ENCODE measurements at places on chromosomes 1 and 21. TPM values are rescaled to one million over a fixed set of nuclear protein-coding genes. Genes with fewer than 3 reads are reported as not detected.
A peak's percentile ranks its signal among the peaks of the same experiment; 100 is the strongest.

The MTR gene
- 62.8 TPM for total RNA-seq

The SPATA1 gene
- total RNA-seq: 1.0 TPM

The ANKRD35 gene
- 0.58 TPM for total RNA-seq

The MMEL1 gene
- total RNA-seq: 1.6 TPM

The LCE2D gene
- not detected for total RNA-seq

The EDARADD gene
- 1.6 TPM for total RNA-seq

GRCh38 chr1:92747735-92748134 is 37.2 kb downstream of the EVI5 start:
- peaks cover 3% of the 10 kb centered on the region for H3K27me3 ChIP-seq
- no peak overlapping the region for H3K27ac ChIP-seq
- H3K36me3 ChIP-seq: no peaks in the 10 kb centered on the region

GRCh38 chr21:31218830-31219608 is 125.0 kb downstream of the TIAM1 start:
- peaks cover 4% of the 10 kb centered on the region for H3K36me3 ChIP-seq
- no peak for DNase-seq
- H3K27me3 ChIP-seq: no peaks in the 10 kb centered on the region
- H3K27ac ChIP-seq: no peak overlapping the region
- no peak overlapping the region for H3K4me3 ChIP-seq

- no peak for DNase-seq
- H3K4me3 ChIP-seq: no peak overlapping the region
- no peaks in the 10 kb centered on the region for H3K27me3 ChIP-seq
- H3K4me1 ChIP-seq: no peaks in the 10 kb centered on the region
- H3K27ac ChIP-seq: no peak overlapping the region
Observed at GRCh38 chr1:27057801-27058625, 45.4 kb upstream of the TENT5B start.

- H3K4me3 ChIP-seq: no peak overlapping the region
- H3K27ac ChIP-seq: peak overlapping the region; percentile 65
- DNase-seq: no peak
- H3K4me1 ChIP-seq: peaks cover 28% of the 10 kb centered on the region
Observed at GRCh38 chr1:174988986-174989385, 10.8 kb upstream of the CACYBP start.

DNA sequence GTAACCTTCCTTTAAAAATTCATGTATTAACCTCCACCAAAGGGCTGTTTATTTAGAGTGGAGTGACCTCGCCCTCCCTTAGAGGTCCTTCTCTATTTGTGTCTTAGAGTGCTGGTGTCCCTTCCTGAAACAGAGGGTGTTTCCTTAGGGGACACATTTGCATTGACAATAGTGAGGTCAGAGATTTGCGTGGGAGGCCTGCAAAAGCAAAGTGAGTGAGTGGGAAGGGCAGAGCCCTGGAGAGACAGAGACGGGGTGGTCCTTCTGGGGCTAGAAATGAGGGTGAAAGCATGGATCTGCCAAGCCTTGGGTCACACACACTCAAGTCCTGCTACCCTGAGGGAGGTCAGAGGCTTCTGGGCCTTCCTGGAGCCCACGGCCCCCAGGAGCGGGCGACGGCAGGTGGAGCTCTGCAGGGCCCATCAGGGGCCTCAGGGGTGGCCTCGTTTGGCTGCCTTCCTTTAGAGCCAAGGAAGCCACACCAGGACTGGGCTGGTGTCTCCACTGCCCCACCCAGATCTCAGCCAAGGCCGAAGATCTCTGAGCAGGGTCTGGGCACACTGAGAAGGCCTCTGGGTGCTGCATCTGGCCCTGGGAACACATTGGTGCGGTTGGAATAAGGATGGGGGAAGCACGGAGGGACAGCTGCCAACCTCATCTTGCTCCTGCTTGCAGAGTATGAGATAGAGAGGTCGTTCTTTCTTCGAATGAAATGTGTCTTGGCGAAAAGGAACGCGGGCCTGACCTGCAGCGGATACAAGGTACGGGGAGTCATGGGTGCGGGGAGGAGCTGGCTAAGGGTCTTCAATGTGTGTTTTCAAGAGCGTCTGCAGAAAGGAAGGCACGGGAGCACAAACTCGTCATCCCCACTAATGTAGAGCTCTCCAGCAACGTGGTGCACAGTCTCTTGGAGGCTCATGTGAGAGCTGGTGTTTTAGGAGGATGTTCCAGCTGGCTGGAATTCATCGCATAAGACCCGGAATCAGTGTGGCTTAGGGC is 23.8 kb downstream of the SIM2 start:
- DNase-seq: no peak
- H3K4me3 ChIP-seq: no peak overlapping the region
- H3K27me3 ChIP-seq: peaks cover 24% of the 10 kb centered on the region

DNA sequence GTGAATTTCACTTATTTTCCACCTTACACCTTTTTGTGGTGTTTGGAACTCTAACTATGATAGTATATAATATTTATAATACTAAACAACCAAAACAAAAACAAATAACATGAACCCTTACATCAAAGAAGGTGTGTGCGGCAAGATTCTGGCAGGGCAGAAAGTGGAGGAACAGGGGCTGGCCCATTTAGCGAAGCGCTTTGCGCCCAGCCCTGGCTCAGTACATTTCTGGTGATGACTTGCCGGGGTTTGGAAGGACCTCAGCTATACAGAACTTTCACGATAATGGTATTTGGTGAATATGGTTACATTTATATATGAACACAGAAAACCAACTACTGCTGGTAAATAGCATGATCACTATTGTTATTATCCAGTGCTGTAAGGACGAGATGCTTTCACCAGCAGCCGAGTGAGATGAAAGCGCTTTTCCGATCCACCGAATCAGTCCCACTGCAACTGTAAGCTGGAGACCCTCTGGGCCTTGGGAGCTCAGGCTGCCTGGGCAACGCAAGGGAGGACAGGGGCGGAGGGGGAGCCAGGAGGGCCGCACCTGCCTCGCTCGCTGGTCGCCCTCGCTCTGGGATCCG is 63.9 kb downstream of the CD247 start:
- peaks cover 32% of the 10 kb centered on the region for H3K36me3 ChIP-seq
- H3K4me3 ChIP-seq: peak overlapping the region; percentile 78
- no peak for DNase-seq
- H3K27me3 ChIP-seq: no peaks in the 10 kb centered on the region

- H3K36me3 ChIP-seq: peaks cover 11% of the 10 kb centered on the region
- no peak overlapping the region for H3K4me3 ChIP-seq
- H3K27me3 ChIP-seq: no peaks in the 10 kb centered on the region
- DNase-seq: no peak
- H3K4me1 ChIP-seq: no peaks in the 10 kb centered on the region
Observed at GRCh38 chr1:74714429-74715235, 18.2 kb downstream of the CRYZ start.

DNA sequence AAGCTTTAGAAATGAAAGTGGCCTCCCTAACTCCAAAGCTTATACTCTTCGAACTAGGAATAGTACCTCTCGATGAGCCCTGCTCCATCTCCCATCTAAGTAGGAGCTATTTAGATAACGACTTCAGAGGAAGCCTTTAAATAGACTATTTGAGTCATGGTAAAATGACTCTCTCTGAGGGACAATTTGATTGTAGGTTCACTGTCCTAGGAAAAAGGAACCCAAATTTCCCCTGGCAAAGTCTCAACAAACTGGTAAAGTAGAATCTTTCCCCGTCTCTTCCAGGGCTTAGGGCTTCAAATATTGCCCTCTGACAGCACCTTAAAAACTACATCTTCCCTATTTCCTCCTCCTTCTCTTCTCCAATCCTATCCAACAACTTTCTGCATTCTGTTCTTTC is 2.0 kb upstream of the FCER1A start:
- no peak for DNase-seq
- no peak overlapping the region for H3K27ac ChIP-seq
- peaks cover 16% of the 10 kb centered on the region for H3K27me3 ChIP-seq
- H3K36me3 ChIP-seq: no peaks in the 10 kb centered on the region
- H3K4me1 ChIP-seq: no peaks in the 10 kb centered on the region

- DNase-seq: no peak
- no peak overlapping the region for H3K4me3 ChIP-seq
- no peaks in the 10 kb centered on the region for H3K4me1 ChIP-seq
- no peak overlapping the region for H3K27ac ChIP-seq
- no peaks in the 10 kb centered on the region for H3K36me3 ChIP-seq
Observed at GRCh38 chr1:114316204-114316603, 162.5 kb upstream of the SYT6 start.

DNA sequence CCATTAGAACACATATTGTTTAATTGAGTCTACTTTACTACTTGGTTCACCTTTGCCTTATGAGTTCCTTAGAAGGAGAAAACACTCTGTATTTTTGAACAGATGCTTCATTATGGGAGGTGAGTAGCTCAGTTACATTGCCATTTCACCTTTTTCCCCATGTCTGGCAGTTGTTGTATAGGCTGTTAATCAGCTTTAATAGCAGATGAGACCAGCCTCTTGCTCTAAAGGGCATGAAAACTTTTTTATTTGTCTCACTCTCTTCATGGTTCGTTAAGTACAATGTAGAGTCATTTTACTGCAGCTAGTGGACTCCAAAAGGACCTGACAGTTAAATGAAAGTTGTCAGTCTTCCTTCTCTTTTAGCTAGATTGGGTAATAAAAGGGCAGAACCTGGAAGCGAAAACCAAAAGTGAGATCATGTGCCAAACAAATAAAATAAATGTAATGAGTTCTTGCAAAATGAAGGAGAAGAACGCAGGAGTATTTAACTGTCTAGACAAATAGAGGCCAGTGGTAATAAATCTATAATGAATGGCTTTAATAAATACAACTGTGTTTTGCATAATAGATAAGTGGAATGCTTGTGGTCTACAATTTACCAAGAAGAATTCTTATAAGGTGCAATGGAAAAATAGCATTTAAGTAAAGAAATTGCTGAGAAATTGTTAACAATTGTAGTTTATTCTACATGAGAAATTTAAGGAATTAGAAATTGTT is 180.0 kb upstream of the NEGR1 start:
- no peak for DNase-seq
- H3K36me3 ChIP-seq: no peaks in the 10 kb centered on the region
- no peaks in the 10 kb centered on the region for H3K4me1 ChIP-seq
- no peak overlapping the region for H3K4me3 ChIP-seq

DNA sequence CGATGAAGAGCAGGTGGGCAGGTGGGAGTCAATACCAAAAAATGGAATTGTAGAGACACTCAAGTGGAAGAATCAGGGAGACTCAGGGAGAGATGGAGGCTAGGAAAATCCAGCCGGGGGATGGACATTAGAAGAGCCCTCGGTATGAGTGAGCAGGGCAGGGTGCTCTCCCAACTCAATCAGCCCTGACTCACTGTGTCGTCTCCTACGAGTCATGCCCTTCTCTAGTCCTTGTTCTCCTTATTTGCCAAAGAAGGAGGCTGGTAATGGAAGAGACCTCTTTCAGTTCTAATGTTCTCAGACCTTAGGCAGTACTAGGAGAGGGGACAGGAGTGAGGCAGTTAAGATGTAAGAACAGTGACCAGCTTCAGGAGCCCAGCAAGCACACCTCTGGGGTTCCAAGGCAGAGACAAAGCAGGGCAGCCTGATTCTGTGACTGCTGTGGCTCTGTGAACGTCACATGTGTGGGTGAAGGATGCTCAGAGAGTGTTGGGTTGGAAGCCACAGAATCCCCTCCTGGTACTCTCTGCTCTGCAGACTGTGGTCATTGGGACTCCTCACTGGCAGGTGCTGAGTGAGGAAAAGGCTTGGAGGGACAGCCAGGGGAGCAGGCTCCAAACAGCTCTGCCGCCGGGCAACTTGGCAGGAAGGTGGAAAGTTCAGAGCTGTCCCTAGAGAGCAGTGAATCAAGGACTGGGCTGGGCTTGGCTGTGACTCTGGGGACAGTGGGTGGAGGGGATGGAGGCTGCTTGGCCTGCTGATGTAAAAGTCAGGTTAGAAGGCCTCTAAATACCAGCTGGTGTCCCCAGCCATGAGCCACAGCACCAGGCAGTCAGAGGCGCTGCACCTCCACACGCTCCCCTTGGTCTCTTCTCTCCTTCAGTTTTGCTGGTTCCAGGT is 11.1 kb upstream of the GJA5 start:
- H3K36me3 ChIP-seq: no peaks in the 10 kb centered on the region
- peaks cover 22% of the 10 kb centered on the region for H3K27me3 ChIP-seq
- H3K27ac ChIP-seq: no peak overlapping the region
- DNase-seq: no peak
- H3K4me3 ChIP-seq: no peak overlapping the region

DNA sequence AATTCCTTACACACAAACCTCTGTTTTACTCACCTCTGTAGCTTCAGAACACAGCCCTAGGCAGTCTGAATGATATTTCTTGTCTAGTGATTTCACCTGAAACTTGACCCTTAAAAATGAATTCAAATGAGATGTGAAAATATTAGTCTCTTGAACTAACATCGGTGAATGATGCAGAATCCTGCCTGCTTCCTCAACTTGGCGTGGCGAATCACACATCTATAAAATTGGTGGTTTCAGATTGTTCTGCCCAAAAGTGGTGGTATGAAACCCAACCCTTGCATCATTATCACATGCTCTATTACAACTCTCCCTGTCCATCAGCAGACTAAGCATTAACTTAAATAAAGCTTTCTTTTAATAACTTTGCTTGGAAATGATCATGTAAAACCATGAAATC is 26.9 kb upstream of the C1orf21 start:
- H3K4me3 ChIP-seq: no peak overlapping the region
- no peak for DNase-seq
- no peaks in the 10 kb centered on the region for H3K36me3 ChIP-seq
- H3K27ac ChIP-seq: no peak overlapping the region

- H3K4me1 ChIP-seq: no peaks in the 10 kb centered on the region
- no peak for DNase-seq
- H3K4me3 ChIP-seq: no peak overlapping the region
- no peak overlapping the region for H3K27ac ChIP-seq
Observed at GRCh38 chr1:57623039-57623790, 199.4 kb upstream of the DAB1 start.

DNA sequence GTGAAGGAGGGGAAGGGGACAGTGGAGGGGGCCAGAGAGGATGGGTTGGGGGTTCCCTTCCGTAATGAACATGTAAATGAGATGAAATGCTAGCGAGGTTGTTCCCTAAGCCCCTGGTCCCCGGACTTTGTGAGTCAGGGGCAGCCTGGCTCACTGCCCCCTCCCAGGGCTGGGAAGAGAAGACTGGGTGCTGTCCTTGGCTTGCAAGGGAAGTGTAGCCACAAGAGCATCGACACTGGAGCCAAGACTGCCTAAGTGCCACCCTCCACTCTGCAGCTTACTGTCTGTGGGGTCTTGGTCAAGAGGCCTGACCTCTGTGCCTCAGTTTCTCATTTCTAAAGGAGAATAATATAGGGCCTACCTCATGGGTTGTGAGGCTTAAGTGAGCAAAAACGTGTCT is 483 bp downstream of the PEAR1 start:
- H3K4me1 ChIP-seq: peaks cover 19% of the 10 kb centered on the region
- no peak overlapping the region for H3K4me3 ChIP-seq
- no peak for DNase-seq
- H3K27ac ChIP-seq: no peak overlapping the region
- peaks cover 81% of the 10 kb centered on the region for H3K27me3 ChIP-seq

- no peaks in the 10 kb centered on the region for H3K27me3 ChIP-seq
- no peak overlapping the region for H3K27ac ChIP-seq
- H3K4me3 ChIP-seq: no peak overlapping the region
- H3K4me1 ChIP-seq: no peaks in the 10 kb centered on the region
- DNase-seq: no peak
Observed at GRCh38 chr1:48629867-48630266, 146.8 kb downstream of the BEND5 start.

All from activated naive CD8-positive, alpha-beta T cell treated with anti-CD3 and anti-CD28 coated beads for 36 hours (primary cell).